SJCRH30 (cell line): ENCODE measurements at places on chromosomes 6 and 20.

DNA sequence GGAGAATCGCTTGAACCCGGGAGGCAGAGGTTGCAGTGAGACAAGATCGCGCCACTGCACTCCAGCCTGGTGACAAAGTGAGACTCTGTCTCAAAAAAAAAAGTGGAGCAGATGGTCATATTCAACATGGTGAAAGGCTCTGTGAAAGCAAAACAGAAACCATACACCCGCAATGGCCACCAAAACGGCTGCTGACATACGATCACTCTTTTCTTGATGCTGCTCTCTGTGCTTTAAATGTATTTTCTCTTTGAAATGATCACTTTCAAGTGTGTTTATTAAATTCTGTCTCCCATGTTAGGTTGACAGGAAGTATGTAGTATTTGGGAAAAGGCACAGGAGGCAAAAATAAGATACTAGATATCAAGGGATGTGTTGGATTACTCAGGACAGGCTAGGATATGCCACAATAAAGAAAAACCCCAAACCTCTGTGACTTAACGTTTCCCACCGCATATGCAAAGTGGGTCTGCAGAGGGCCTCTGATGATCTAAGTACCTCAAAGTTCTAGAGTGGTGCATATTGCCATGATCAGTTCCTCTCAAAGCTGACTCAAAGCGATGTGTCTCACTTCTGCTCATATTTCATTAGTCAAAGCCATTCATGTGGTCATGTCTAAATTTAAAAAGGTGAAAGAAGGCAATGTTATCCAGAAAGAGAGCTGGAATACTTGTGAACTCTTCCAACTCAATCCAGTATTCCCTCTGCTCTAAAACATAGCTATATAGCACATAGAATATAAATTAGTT, 155.1 kb upstream of the SOX4 start:
- DNase-seq = no peak

- DNase-seq = no peak
Observed at GRCh38 chr6:7749478-7749877, 23.6 kb downstream of the BMP6 start.

GRCh38 chr6:32114796-32115195, 5.7 kb upstream of the TNXB start:
- DNase-seq = no peak

GRCh38 chr20:9294041-9294440, 220.3 kb upstream of the LAMP5 start:
- DNase-seq = no peak

DNA sequence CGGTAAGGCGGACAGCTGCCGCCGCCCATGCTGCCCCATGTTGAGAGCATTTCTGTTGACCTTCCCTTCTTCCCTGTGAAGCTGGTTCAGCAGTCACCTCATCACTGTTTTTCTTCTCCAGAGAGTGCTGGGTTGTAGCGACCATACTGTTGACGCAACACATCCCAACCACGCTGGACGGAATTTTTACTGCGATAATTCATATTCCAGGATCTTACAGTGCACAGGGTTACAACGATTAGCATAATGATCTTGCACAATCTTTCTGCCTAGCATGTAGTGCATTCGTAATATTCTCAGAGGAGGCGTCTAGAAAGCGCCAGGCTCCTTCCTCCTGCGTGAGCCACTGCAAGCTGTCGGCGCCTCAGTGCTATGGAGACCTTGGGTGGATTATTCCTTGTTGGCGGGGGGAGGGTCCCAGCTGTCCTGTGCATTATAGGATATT, 137.0 kb downstream of the MTHFD1L start:
- DNase-seq = no peak

DNA sequence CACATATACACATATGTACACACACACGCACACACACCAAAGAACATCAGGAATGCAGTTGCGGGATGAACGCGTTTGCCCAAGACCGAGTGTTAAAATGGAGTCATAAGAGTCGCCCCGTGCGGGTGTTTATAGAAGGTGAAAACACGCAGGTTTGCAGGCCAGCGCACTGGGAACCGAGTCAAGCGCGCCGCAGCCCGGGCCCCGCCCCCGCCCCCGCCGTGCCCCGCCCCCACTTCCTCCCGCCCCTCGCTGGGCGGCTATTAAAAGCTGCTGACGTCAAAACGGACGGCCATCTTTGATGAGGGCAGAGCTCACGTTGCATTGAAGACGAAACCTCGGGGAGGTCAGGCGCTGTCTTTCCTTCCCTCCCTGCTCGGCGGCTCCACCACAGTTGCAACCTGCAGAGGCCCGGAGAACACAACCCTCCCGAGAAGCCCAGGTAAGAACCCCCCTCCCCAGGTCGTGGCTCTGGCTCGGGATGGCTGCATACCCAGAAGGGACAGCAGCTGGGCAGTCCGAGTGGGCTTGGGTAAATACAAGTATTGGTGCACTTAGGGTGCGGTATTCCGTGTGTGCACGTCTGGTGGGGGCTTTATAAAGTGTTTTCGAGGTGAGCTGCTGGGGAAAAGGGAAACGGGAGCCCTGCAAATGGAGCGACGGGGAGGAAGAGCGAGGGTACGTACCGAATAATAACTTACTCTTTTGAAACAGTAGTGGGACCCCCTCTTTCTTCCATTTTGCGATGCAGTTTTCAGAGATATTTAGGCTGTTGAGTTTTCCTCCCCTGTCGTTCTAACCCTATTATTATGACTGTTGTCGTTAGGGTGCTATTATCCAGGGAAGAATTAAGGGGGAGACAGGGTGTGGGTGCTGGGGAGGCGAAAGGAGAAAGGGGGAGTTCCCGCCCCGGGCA, at the start of gene SNAP25:
TSS of gene SNAP25 (plus strand) at position 295 of the 916 bp plus-strand sequence. CDS start 56,662 bp downstream, outside the sequence.
- DNase-seq = no peak

GRCh38 chr20:8932192-8933165, 136.4 kb upstream of the PLCB4 start:
- DNase-seq = no peak
